Activated T-helper 1 cell treated with anti-CD3 and anti-CD28 coated beads, Interleukin-2, amount 50 U/mL, for 16 hours (primary cell): ENCODE measurements at places on chromosomes 5 and 9.

- no peak for DNase-seq
These were observed 25.1 kb upstream of the PRDM12 start for GRCh38 chr9:130639124-130639765.

GRCh38 chr9:130696139-130696650 lies 2.6 kb downstream of the EXOSC2 start:
- DNase-seq, result no peak

GRCh38 chr9:19785230-19785629 lies 3.6 kb downstream of the SLC24A2 start:
- no peak for DNase-seq

DNA sequence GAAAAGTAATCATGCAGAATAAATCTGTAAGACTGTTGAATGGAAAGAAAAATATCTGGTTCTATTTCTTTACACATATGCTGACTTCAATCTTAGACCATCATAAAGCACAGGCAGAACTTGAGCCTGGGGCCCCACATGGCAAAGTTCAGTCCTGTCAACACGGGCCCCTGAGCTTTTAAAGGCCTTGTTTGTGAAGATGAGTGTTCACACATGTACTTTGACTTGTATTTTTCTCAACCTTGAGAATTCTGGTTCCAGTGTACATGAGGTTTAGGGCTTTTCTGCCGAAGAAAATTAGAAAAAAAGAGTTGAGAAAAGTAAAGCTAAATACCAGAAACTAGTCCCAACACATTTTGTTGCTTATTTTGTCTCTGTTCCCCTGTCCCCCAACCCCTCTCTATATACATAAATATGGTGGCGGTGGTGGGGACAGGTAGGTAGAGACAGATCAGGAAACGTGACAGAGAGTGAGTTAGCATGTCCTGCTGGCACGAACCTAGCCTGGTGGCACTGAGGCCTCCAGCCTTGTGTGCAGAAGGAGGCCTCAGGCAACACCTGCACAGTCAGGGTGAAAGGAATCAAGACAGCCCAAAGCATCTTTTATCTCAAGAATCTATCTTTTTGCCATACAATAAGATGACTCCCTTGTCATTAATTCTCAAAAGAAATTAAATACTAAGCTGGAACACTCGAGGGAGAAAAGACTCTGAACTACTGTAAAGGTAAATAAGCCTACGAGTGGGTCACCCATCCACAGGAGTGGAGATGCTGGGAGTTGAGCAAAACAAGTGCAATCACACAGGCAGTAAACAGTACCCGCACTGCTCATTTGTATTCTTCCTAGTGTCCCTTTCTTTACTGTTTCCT lies 22.9 kb downstream of the LIFR start:
- no peak for DNase-seq

- no peak for DNase-seq
These were observed 15.1 kb upstream of the CCL28 start for GRCh38 chr5:43427306-43427705.

DNA sequence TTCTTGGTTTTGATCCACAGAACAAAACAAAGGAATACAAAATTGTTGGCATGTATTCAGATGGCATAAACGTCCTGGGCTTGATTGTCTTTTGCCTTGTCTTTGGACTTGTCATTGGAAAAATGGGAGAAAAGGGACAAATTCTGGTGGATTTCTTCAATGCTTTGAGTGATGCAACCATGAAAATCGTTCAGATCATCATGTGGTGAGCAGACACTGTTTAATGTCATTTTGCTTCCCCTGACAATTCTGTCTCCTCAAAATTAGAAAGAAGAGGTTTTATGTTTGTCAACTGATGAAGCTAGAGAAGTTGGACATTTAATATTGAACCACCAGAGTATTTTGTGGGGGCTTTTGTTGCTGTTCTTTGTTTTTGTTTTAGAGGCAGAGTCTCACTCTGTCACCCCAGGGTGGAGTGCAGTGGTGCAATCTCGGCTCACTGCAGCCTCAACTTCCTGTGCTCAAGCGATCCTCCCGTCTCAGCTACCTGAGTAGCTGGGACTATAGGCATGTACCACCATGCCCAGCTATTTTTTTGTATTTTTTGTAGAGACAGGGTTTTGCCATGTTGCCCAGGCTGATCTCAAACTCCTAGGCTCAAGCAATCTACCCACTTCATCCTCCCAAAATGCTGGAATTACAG lies 82.0 kb downstream of the SLC1A1 start:
- DNase-seq, result no peak

DNA sequence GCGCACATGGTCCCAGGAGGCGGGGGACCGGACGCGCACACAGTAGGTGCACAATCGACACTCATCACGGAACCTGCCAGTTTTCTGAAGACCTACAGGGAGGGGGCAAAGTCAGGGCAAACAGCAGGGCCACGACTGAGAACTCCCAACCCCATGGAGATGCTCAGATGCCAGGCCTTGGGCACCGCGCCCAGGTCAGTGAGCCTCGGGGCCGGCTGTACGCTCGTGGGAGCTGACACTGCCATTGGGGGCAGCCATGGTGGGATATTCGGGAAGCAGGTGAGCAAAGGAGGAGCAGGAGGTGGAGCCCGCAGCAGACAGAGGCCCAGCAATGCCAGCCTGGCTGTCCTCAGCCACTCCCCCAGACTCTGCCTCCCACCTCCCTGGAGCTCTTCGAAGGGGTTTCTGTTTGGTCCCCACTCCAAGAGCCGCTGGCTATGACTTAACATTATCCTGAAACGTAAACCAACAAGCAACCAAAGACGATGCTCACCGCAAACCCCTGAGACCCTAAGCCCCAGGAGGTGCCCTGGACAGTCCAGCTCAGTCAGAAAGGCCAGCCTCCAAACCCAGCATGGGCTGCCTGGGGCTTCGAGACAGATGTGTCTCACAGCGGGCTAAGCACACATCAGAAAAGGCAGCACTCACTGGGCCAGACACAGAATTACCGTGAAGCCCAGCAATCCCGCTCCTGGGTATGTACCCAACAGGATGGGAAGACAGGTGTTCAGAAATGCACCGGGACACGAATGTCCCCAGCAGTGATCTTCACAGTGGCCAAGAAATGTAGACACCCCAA lies 78.4 kb downstream of the VAV2 start:
- DNase-seq, result no peak
